ENCODE measurements at places on chromosomes 2 and 18. TPM values are rescaled to one million over a fixed set of nuclear protein-coding genes. Genes with fewer than 3 reads are reported as not detected.

Gene GDF7
- total RNA-seq: 0.17 TPM

DNA sequence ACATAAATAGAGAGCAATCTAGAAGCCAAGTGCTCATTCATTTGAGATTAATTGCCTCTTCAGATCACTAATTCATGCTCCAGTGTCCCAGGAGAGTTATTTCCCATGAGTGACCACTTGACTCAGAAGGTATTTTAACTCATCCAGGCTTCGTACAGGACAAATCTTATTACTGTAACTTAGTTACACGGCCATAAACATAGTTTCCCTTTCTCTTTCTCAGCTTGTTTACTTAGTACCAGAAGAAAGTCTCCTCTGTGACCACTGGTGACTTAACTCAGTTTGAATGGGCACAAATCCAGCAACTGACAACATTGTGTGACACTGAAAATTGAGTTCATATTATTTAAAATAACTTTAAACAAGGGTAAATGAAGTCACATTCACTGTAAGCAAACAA lies 25.3 kb downstream of the MMADHC start:
- H3K27me3 ChIP-seq: no peaks in the 10 kb centered on the region
- peaks cover 3% of the 10 kb centered on the region for H3K36me3 ChIP-seq
- H3K4me3 ChIP-seq: no peak overlapping the region
- H3K27ac ChIP-seq: no peak overlapping the region

GRCh38 chr2:37459095-37459981 lies 114.9 kb downstream of the QPCT start:
- H3K27me3 ChIP-seq: no peaks in the 10 kb centered on the region
- peaks cover 21% of the 10 kb centered on the region for H3K4me1 ChIP-seq
- no peaks in the 10 kb centered on the region for H3K36me3 ChIP-seq
- no peak overlapping the region for H3K4me3 ChIP-seq

- no peaks in the 10 kb centered on the region for H3K4me1 ChIP-seq
- H3K27me3 ChIP-seq: no peaks in the 10 kb centered on the region
These were observed 43.9 kb upstream of the ACADL start for GRCh38 chr2:210269148-210269547.

Gene POTEC
- not detected for total RNA-seq

GRCh38 chr2:85275984-85276540 lies 51.7 kb downstream of the TGOLN2 start:
- peaks cover 18% of the 10 kb centered on the region for H3K4me1 ChIP-seq
- no peak overlapping the region for H3K27ac ChIP-seq
- no peaks in the 10 kb centered on the region for H3K36me3 ChIP-seq
- DNase-seq: no peak

GRCh38 chr2:3413697-3414096 lies 34.2 kb downstream of the TRAPPC12 start:
- no peaks in the 10 kb centered on the region for H3K27me3 ChIP-seq
- no peaks in the 10 kb centered on the region for H3K4me1 ChIP-seq
- no peak overlapping the region for H3K4me3 ChIP-seq
- H3K27ac ChIP-seq: no peak overlapping the region

Gene MDH1B
- 2.8 TPM for total RNA-seq

Gene MALL
- total RNA-seq: 6.9 TPM

DNA sequence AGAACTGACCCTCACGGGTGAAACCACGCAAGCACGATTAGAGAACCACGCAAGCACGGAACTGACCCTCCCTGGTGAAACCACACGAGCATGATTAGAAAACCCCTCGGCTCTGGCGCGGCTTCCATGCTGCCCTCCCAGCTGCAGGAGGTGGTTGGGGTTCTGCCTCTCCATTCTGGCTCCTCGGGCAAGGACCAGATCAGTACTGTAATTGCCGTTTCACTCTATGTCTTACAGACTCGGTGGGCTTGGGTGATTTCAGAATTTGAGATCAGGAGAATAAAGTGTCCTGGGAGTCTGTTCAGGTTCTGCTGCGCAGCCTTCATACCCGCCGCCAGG lies 58.3 kb upstream of the KCNG2 start:
- H3K27me3 ChIP-seq: no peaks in the 10 kb centered on the region
- peaks cover 25% of the 10 kb centered on the region for H3K36me3 ChIP-seq
- H3K4me3 ChIP-seq: no peak overlapping the region

Gene CFAP53
- 1.5 TPM for total RNA-seq

Gene RAB27B
- total RNA-seq: 13.4 TPM

Gene IL1F10
- total RNA-seq: not detected

Gene ASB18
- not detected for total RNA-seq

Gene PKDCC
- total RNA-seq: 335 TPM

DNA sequence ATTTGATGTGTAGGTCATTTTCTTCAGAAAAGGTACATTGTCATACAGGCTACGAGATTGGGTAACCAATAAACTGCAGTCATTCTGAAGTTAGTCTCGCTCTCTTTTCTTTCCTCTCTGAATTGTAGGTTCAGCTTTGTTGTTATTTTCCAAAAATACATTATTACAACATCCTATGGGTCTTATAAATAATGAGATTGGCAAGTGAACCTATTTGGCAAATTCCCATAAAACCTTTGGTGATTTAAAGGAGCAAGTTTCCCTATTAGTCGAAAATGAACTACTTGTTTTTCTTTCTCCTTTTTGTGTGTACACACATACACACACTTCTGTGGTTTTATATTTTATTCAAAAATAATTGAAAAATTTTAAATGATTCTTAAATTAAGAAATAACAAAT lies 67.0 kb downstream of the ARHGAP28 start:
- no peaks in the 10 kb centered on the region for H3K27me3 ChIP-seq
- no peak overlapping the region for H3K4me3 ChIP-seq
- H3K27ac ChIP-seq: no peak overlapping the region
- H3K4me1 ChIP-seq: no peaks in the 10 kb centered on the region
- peaks cover 40% of the 10 kb centered on the region for H3K36me3 ChIP-seq
